Effector memory CD8-positive, alpha-beta T cell (primary cell): ENCODE measurements at places on chromosomes 4 and X.

DNA sequence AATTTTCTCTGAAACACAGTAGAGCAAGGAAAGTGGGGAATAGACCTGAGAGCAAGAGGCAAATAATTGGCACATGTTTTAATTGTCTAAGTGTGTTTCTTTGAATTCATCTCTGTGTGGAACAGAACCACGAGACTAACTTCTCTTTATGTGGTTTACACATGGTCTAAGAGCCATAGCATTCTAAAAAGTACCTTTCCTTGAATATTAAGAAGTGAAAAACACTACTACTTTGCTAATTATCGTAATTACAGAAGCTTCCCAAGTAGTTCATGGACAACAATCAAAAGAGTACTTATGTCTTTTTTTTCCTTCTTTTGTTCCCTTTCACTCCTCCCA, 2.9 kb upstream of the CYBB start:
- no peaks in the 10 kb centered on the region for H3K36me3 ChIP-seq
- DNase-seq: no peak
- peaks cover 18% of the 10 kb centered on the region for H3K4me1 ChIP-seq
- H3K4me3 ChIP-seq: peak overlapping the region; percentile 55
- peak overlapping the region; percentile 53 for H3K27ac ChIP-seq

DNA sequence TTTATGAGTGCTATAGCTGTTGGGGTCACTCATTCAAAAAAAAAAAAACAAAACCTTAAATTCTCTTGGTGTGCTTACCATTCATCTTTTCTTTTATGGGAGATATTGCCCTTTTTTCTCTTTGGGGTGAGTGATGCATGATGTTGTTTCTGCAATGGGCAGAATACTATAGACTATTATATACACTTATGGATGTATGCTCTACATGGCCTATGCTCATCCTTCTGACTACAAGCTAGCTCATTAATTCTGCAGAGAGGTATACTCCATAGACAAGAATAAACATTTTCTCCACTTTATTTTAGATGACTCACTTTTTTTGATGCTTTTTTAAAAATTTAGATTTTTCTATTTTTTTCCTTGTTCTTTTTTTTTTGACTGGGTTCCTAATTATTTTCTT, 160.3 kb upstream of the ANK2 start:
- H3K4me1 ChIP-seq: no peaks in the 10 kb centered on the region
- no peak for DNase-seq
- no peaks in the 10 kb centered on the region for H3K36me3 ChIP-seq
- no peak overlapping the region for H3K27ac ChIP-seq

- H3K36me3 ChIP-seq: no peaks in the 10 kb centered on the region
- H3K4me1 ChIP-seq: no peaks in the 10 kb centered on the region
- H3K4me3 ChIP-seq: no peak overlapping the region
These were observed 73.7 kb downstream of the GATB start for GRCh38 chr4:151687021-151687640.

DNA sequence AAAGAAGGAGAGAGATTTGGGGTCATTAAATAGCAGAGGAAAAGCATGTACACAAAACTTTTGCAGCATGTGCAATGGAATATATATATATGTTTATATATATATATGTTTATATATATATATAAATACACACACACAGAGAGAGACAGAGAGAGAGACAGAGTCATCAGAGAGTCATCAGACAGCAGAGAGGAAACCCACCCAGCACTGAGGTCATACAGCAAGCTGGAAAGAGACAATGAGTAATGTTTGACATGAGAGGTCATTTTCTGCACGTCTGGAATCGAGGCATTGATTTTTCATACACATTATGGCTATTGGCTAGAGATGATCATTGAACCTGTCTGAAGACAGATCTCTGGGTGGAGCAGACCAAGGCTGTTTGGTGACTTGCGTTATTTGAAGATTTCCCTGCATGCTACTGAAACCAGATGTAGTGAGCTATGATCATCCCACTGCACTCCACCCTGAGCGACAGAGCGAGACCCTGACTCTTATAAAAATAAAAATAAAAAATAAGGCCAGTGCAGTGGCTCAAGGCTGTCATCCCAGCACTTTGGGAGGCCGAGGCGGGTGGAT, 48.8 kb upstream of the SHOX start:
- no peak overlapping the region for H3K4me3 ChIP-seq
- H3K4me1 ChIP-seq: no peaks in the 10 kb centered on the region
- H3K27ac ChIP-seq: no peak overlapping the region
- no peaks in the 10 kb centered on the region for H3K27me3 ChIP-seq
- H3K36me3 ChIP-seq: no peaks in the 10 kb centered on the region
- DNase-seq: no peak
